ENCODE measurements at places on chromosomes 2 and 18.

- DNase-seq = no peak
Measured at GRCh38 chr2:44826601-44827000, 114.9 kb upstream of the SIX3 start.

DNA sequence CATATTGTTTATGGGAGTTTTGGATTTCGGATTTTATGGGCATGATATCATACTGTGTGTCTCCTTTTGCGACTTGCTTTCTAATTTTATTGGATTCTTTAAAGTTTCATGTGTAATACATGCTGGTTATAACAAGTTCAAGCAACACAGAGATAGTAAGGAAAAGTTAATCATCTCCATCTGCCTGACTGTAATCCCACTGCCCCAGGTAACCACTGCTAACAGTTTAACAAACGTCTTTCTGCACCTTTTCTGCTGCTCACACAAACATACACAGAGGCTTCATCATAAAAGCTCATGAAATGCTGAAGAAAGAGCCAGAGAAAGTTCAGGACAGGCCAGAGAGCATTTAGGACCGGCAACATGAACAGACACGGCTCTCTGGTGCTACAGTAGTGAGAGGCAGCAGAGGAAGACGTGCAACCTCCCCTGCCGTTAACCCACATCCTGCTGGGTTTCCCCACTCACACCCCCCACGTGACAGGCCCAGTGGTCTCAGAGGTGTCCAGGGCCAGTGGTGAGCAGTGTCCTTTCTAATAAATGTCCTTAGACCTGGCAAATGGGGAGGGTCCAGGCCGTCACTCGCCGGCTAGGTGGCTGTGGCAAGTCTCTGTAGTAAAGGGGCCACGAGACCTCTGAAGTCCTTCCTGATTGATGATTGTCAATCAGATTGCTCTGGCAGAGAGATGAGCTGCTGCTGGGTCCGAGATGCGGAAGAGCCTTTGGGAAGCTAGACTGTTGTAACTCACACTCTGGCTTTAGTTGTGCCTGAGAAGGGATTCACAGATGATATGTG, 43.0 kb upstream of the SLC1A4 start:
- DNase-seq = no peak

- peak; percentile 28 for DNase-seq
Measured at GRCh38 chr18:79530821-79531220, 135.1 kb downstream of the NFATC1 start.

- DNase-seq = no peak
Measured at GRCh38 chr2:34985474-34985873, 1370.1 kb upstream of the CRIM1 start.

- no peak for DNase-seq
Measured at GRCh38 chr2:15271941-15272542, 289.1 kb downstream of the NBAS start.

DNA sequence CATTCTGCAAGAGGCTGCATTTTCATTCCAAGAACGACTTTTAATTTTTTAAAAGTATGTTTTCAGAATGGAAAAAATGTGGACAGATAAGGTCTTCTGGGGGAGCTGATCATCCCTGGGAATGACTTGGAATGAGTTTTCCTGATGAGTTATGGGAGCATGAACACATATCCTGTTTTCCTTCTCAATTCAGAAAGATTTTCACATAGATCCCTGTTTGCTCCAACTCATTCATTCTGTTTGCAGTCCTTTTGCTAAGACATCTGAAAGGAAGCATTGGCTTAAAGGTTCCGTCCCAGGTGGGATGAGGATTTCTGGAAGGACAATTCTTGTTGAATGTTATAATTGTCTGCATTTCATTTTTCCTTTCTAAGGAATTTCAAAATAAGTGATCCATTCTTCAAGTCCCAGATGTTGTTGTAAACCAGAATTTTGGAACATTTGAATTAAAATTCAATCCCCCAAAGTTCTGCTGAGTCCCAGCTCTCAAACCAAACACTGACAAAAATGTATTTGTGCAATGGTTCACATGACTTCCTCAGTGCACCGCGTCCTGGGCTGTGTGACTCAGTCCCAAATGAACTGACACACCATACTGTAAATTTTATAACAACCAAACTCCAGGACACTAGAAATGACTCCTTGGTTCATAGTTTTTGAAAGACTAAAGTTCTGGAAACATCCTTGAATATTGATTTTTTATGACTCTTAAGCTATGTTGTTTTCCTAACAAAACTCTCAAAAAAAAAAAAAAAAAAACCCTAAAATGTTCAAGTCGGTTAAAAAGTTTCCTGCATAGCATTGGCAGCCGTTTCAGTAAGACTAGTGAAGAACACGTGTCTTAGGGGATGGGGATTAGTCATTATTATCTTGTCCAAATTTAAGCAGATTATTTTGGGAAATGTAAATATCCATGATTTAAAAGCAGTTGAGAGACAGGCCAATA, 281.8 kb upstream of the TCF4 start:
- DNase-seq = no peak

DNA sequence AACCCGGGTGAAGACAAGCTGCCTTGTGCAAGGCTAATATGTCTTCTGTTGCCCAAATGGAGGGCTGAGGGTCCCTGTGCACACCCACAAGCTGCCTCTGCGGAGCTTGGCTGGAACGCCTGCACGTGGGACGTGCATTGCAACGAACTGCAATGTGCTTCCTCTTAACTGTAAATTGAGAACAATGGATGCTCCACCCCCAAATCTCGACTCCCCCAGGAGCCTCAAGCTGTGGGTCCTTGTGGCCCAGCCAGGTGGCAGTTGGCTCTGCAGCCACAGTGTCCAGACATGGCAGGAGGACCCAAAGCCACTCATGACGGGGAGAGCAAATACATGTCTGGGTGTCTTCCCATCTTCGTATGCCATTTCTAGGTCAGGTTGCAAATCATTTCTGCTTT, 90.1 kb downstream of the TWIST2 start:
- no peak for DNase-seq

DNA sequence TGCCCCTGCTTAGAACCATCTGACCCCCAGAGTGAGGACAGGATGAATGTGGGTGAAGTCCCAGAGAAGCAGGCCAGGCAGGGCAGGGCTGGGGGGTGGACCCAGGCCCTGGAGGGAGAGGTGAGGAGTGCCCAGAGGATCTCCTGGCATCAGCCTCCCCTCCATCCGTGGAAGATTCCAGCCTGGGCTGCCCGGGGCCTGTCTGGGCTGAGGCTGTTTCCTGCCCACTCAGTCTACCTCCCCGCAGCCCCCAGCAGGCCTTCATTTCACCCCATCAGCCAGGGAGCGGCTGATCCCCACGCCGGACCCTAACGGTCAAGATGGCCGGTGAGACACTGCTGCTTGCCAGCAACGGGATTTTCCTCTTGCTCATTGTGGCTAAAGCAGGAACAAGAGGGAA, 35.3 kb upstream of the OTOF start:
- no peak for DNase-seq

GRCh38 chr18:2926528-2926927, 79.7 kb downstream of the EMILIN2 start:
- no peak for DNase-seq

DNA sequence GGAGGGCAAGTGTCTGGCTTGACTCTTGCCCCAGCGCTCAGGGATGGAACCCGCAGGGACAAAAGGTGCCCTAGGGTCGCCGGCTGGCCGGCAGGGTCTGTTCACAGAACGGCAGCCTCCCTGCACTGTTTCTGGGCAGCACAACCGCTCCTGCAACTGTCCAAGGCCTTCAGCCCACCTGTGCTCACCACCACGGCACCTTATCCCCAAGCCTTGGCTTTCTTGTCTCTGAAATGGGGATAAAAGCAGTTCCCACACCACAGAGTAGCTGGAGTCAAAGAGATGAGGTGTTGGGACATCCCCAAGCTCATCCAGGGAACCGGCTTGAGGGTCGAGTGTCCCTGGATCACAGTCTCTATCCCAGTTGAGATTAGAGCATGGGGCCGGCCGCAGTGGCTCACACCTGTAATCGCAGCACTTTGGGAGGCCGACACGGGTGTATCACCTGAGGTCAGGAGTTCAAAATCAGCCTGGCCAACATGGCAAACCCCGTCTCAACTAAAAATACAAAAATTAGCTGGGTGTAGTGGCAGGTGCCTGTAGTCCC, 4.7 kb downstream of the SNORC start:
- no peak for DNase-seq

DNA sequence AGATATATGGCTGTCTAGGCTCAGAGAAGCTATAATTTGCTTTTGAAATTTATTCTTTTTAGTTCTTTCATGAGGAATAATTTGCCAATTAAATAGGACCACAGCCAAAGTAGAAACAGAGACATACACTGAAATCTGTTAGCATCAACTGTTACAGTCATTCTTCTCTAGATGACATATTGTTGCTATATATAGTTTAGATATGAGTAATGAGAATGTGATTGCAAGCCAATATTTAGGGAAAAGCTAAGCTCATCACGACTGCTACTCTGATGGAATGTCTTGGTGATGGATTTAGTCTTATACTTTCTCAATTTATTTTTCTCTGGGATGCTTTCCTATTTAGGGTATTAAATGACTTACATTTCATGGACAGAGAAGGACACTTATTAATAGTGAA, 259.1 kb downstream of the LNPK start:
- DNase-seq = no peak

- no peak for DNase-seq
Measured at GRCh38 chr18:62877411-62878221, 162.3 kb downstream of the PHLPP1 start.

- no peak for DNase-seq
Measured at GRCh38 chr2:44441200-44441599, 79.5 kb downstream of the CAMKMT start.

GRCh38 chr2:237474931-237475703, 11.9 kb upstream of the MLPH start:
- peak; percentile 78 for DNase-seq

GRCh38 chr2:205267323-205267722, 415.0 kb upstream of the NRP2 start:
- DNase-seq = no peak

DNA sequence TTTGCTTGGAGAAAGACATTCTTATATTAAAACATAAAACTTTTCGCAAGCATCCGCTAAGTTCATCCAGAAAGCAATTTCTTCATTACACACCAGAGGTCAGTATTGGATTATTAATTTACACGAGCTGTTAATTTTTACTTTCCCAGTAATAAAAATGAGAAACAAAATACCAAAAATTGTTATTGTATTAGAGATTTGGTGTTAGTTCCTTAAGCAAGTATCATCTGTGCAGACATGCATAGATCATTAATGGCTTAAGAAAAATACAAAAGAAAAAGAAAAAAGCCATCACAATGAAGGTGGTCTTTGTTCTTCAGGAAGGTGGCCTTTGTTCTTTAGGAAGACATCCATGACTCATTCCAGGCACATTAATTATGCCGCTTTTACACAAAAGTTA, 53.6 kb upstream of the HNMT start:
- no peak for DNase-seq

GRCh38 chr18:8507361-8507760, 101.9 kb upstream of the RAB12 start:
- DNase-seq = no peak

- DNase-seq = no peak
Measured at GRCh38 chr18:52869942-52870907, 530.2 kb downstream of the DCC start.
